ENCODE measurements at places on chromosomes 3 and 15.

DNA sequence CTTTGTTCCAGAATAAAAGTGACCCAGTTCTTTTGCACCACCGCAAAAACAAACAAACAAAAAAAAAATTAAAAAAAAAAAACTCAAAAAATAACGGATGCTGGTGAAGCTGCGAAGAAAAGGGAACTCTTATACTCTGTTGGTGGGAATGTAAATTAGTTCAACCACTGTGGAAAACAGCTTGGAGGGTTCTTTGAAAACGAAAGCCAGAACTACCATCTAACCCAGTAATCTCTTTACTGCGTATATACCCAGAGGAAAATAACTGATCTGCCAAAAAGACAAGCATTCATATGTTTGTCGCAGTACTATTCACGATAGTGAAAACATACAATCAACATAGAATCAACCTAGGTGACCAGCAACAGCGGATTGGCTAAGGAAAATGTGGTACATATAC, 298.9 kb upstream of the CBLB start:
- DNase-seq: no peak

GRCh38 chr3:157174290-157174648, 14.3 kb upstream of the CCNL1 start:
- no peak for DNase-seq

- DNase-seq: no peak
Observed at GRCh38 chr3:171774521-171774920, 35.8 kb downstream of the PLD1 start.

DNA sequence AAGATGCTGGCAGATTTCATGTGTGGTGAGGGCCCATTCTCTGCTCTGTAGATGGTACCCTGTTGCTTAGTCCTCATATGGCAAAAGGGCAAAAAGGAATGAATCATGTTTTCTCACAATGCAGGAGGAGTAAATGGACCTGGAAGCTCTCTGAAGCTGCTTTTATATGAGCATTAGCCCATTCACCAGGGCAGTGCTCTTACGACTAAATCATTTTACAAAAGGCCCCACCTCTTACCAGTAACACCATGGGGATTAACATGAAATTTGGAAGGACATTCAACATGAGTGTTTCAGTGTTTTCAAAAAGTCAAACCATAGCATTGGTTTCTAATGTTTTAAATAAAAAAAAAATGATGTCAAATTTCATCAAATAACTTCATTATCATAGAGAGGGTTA, 495.7 kb upstream of the CBLB start:
- DNase-seq: no peak

DNA sequence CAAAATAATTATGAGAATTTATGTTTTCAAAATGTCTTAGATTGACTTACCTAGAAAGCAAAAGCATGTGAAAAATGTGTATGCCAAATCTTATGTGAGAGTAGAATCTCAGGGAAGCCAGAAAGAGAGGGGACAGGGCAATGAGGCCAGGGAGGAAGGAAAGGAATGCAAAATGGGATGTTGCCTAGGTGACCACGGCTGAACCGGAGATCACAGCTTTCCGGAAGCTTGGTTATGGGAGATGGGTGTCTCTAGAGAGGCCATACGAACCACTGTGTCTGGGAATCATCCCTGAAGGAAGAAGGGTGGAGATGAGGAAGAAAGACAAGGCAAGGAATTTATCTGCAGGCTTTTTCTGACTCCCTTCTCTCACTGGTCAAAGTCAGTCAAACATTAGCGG, 76.0 kb downstream of the SUCLG2 start:
- no peak for DNase-seq

- no peak for DNase-seq
Observed at GRCh38 chr3:17040322-17040989, 155.7 kb downstream of the PLCL2 start.

DNA sequence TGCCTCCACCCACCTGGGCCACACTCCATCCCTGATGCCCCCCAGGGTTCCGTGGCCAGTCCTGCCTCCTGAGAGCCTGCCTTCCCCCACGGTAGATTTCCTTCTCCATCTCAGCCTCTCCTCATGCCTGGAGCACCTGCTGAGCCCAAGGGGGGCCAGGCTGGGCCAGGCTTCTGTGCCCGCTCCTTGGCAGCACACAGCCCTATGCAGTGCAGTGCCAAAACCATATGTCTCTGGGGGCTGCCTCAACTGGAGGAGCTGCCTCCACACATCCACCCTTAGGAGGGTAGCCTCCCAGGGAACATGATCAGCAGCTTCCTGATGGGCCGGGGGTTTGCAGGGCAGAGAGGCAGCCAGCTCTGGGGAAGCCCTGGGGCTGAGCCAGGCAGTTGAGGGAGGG, 24.6 kb upstream of the GATA2 start:
- DNase-seq: no peak

- no peak for DNase-seq
Observed at GRCh38 chr3:84881288-84881687, 77.5 kb upstream of the CADM2 start.

GRCh38 chr3:150743508-150743907, 19.5 kb downstream of the SIAH2 start:
- DNase-seq: no peak

GRCh38 chr3:61664105-61664482, 102.7 kb downstream of the PTPRG start:
- peak; percentile 95 for DNase-seq

- DNase-seq: no peak
Observed at GRCh38 chr15:84821501-84822021, 4.4 kb downstream of the ALPK3 start.

DNA sequence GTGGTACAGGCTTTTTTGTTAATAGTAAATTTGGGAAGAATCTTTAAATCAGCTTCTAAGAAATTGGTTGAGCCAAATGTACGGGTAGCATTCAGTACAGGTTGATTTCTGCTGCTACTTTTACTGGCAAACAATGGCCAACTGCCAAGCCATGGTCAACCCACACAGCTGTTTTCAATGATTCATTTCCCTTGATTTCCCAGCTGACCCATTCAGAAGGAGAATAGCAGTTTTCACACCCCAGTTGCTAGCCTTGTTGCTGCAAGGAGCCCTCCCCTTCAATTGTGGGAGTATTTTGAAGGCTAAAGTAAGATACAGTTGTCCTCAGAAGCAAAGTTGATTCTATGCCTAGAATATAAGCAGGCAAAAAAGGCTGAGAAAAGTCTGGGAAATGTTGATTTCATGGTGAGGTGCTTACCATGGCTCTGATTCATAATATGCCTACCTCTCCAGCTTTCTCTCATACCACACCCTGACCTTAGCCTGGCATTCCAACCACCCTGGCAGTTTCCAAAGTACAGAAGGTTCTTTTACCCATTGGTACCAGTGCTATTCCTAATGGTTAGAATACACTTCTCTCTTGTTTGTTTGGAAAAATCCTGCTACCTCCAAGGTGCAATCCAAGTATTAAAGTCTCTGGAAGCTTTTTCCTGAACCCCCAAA, 320.3 kb upstream of the TGFBR2 start:
- peak; percentile 90 for DNase-seq

DNA sequence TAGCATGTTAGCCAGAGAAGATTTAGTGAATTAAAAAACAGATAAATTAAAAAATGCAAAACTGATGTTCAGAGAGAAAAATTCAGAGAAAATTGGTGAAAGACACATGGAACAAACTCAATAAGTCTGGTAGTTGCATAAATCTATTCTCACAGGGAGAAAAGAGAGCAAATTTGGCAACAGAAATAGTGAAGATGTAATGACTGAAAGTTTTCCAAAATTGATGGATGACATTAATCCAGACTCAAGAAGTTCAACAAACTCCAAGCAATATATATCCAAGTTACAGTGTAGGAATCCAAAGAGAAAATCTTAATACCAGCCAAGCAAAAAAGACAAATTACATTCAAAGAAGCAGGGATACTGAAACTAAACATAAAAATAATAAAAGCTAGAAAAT, 302.7 kb upstream of the ARPP21 start:
- no peak for DNase-seq

DNA sequence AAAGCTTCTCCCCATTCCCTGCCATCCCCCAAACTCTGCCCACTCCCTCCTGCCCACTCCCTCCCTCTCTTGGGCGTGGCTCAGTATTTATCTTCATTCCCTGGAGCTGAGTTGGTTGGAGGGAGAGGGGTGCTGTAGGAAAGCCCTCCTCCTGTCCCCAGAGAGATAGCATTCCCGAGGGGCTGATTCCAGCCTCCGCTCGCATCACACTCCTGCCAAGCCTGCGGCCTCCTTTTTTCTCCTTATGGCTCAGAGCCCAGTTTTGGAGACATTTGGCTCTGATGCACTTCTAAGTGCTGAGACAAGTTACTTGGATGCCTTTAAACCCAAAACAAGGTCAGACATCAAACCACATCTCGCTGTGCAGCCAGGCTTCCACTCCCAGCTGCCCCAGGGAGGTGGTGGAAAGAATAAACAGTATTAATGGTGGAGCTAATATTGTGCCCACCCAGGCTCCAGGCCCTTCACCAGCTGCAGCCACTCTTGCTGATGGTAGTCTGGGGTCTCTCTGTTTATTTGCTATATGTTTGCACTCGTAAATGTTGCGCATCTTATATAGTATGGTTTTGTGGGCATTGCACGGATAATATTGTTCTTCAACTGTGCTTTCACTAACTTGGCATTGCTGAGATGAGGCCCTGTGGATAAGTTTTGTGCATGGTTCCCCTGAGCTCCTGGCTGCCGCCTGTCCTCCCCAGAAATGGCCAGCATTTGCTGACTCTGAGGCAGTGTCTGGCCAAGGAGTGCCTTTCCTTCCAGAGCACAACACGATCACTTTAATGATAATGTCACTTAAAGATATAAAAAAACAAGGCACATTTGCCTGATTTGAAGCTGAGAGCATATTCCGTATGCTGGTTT, 157.2 kb downstream of the LRRC28 start:
- peak; percentile 51 for DNase-seq

DNA sequence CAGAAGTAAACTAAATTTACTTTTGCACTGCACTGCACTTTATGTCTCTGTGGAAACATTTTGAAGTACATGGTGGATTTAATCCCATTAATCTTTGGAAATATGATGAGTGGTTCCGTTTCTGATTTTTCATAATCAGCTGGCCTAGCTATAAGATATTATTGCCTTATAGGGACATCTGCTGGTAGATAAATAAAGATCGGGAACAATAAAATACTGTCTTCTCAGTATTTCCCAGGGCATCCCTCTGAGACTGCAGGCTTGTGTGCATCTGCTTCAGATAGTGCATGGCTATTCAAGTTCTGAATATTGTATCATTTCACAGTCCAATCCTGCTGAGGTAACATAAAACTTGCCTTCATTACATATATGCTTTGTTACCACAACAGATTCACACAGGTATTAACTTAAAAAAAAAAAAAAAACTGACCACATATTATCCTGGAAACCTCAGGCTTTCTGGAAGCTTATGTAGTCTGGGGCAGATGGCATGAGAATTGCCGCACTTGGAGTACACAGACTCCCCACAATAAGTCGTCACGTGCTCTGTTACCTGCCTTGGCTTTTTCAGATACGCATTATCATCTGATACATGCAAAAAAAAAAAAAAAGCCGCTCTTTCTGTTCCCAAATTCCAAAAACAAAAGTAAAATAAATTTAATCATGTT, 330.8 kb upstream of the AGTR1 start:
- DNase-seq: no peak

DNA sequence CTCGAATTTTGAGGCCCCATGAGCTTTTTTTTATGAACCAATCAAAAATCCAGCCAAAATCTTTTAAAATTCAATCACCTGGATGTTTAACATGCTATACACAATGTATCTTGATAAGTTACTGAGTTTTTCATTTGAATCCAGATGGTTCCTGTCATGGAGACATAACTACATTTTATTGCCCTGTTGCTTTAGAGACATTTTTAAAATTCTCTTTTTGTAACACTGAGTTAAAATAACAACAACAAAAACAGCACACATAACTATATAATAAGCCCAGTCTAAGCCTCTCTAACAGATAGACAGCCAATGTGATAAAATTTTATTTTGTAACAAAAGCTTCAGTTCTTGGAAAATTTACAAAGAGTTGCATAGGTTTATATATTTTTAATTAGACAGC, 1.8 kb downstream of the PROK2 start:
- DNase-seq: no peak

DNA sequence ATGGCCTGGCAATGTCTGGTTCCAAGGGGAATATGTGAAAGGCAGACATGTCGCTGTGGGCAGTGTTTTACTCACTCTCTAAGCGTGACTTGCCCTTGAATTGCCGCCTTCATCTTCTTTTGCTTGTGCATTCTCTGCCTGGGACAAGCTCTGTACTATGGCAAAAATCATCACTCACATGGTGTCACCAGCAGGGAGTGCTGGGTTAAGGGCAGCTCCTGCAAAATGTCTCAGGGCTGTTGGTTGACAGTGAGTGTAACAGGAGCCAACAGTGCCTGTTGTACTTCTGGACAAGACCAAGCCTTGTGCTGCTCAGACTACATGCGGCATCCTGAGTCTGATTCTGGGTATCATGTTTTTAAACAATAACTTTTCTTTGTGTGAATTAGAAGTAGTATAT, 45.3 kb upstream of the KY start:
- no peak for DNase-seq
